ENCODE measurements at places on chromosomes 3 and 15.
A peak's percentile ranks its signal among the peaks of the same experiment; 100 is the strongest.

GRCh38 chr15:98969126-98969735 lies 38.4 kb downstream of the PGPEP1L start:
- DNase-seq = no peak

- DNase-seq = no peak
Measured at GRCh38 chr15:66462627-66463026, 34.9 kb downstream of the SNAPC5 start.

- no peak for DNase-seq
Measured at GRCh38 chr3:127420829-127421228, 133.0 kb upstream of the PRR20G start.

GRCh38 chr15:91376038-91376437 lies 276.0 kb downstream of the SV2B start:
- no peak for DNase-seq

DNA sequence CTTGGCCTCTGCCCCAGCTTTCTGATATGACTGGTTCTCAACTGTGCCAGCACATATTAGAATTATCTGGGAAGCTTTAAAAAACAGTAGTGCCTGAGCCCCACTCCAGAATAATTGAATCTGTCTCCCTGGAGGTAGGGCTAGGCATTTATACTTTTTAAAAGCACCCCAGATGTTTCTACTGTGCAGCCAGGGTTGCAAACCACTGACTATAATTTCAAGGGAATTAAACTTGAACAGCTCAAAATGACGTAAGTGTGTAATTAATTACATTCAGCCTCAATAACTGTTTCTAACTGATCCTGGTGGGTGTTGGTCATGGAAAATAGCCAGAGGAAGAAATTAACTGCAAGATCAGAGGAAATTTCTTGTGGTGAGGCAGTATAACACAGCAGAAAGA lies 4.4 kb upstream of the IRAK2 start:
- DNase-seq = no peak

- no peak for DNase-seq
Measured at GRCh38 chr15:86399041-86399954, 319.6 kb downstream of the AGBL1 start.

- no peak for DNase-seq
Measured at GRCh38 chr15:68808770-68809169, 11.9 kb downstream of the ANP32A start.

GRCh38 chr3:123416647-123417046 lies 32.2 kb downstream of the ADCY5 start:
- no peak for DNase-seq

DNA sequence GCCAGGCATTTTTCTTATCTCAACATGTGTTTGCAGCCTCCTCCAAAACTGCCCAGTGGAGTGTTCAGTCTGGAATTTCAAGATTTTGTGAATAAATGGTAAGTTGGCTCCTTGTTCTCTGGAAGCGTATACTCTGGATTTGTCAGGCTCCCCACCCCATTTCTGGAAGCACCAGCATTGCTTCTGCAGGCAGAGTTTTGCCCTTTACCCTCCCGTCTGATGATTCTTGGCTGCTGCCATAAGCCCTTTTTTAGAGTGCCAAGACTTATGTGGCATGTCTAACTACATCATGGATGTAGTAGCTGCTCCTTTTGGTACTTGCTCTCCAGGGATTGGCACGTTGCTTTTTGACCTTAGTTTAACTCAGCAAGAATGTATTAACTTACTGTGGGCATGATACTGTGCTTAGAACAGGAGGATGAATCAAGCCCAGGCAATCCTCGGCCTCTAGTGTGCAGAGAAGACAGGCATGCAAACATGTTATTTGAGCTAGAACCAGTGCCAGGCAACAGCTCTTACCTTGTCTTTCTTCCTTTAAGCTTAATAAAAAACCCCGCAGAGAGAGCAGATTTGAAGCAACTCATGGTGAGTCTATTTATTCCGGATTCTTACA lies 8.3 kb downstream of the SNAPC5 start:
- DNase-seq = no peak

- DNase-seq = no peak
Measured at GRCh38 chr15:96586901-96587300, 256.4 kb downstream of the NR2F2 start.

DNA sequence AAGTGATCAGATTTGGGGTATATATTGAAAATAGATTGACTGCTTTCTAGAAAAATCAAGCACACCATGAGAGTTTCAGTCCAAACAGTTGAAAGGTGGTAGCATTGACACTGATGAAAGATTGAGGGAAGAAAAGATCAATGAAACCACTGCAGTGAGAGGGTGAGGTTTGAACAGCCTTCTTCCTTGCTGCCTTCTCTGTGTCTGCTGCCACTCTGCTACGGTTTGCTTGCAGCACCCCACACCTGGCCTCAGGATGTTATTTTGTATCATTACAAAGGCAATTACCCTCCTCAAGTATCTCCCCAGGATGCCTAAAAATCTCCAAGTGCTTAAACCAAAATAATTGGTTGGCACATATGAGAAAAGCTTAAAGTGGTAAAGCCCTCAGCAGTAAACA lies 683.6 kb upstream of the ARPP21 start:
- no peak for DNase-seq

GRCh38 chr3:114456742-114457141 lies 162.9 kb downstream of the TIGIT start:
- DNase-seq = no peak

DNA sequence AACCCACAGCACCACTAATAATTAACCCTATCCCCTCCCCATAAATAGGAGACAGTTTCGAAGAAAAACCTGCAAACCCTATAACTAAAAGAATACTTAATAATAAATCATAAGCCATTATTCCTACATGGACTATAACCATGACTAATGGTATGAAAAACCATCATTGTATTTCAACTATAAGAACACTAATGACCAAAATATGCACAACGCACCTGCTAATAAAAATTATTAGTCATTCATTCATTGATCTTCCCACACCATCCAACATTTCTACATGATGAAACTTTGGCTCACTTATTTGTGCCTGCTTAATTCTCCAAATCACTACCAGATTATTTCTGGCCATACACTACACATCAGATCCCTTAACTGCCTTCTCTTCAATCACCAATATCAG lies 16.6 kb downstream of the AQP9 start:
- DNase-seq = no peak

DNA sequence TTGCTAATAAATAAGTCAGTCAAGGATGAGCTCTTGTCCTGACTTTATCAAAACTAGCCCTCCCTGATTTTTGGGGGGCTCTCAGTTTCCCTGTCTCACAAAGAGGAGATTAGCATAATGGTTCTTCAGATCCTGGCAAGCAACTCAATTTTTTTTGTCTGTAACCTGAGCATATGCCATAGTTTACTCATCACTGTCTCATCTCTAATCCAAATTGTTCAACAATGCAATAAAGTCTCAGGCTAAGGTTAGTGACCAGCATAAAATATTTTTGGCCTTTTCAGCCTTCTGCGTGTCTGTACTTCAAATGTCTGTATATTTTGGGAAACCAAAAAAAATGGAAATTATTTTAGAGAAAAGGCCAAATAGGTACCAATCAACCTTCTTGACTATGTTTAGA lies 465.6 kb upstream of the TPRG1 start:
- no peak for DNase-seq

DNA sequence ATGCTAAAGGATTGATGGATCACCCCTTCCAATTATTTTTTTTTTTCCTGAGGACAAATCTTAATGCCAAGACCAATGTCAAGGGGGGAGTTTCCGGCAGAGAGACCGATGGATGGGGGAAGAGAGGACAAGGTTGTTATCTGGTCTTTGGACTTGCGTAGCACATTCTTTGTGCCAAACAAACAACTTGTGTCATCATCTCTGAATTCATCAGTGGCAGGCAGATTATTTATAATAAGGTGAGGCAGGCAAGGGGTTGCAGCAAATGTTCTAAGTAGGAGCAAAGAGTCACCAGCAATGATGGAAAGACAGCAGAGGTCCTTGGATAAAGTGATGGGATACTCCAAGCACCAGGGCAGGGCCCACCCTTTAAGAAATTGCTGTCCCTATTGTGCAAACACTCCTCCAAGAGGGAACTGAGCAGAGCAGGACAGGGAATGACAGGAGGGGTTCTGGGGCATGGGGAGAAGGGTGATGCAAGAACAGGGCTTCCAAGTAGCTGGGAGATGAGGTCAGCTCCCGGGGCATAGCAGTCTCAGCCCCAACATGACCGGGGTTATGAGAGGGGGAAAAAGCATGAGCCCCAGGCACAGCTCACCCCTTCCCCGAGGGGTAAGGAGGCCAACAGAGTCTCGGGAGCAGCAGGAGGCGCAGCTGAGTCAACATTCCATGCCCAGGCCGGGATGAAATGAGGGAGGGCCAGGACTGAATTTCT lies 57.4 kb downstream of the ANXA2 start:
- DNase-seq = no peak

- peak; percentile 35 for DNase-seq
Measured at GRCh38 chr3:128497305-128498126, 4.5 kb upstream of the GATA2 start.

DNA sequence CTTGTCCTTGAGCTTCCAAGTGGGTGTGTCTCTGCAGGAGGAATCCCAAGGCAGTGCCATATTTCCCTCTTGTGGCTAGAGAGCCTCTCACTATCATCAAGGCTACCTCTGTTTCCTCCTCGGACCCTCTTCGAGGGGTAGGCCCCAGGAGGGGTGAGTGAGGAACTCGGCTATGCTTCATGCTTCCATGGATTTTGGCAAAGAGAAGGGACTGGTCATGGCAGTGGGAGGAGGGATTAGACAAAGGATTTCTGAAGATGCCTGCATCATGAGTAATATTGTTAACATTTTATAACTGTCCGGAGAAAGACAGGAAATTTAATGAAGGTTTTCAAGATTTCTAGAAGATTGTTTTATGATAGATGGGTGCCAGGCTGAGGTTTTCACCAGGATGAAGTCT lies 241.5 kb downstream of the CLSTN2 start:
- no peak for DNase-seq

- DNase-seq = no peak
Measured at GRCh38 chr3:38552364-38552763, 56.2 kb downstream of the EXOG start.

DNA sequence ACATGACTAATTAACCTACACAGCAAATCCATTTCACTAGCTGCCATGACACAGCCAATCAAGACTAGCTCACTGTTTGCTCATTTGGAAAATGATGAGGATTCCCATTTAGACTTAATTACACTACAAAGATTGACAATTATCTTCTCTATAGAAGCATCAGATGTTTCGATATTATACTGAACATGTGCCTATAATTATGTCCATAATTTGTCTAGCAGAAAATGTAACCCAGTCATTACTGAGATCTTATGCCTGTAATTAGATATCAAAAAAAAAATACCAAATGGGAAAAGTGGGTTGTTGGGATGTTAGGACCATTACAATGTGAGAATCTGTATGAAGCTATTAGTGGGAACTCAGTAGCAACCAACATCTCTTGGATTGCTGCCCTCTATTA lies 344.2 kb upstream of the MCTP2 start:
- no peak for DNase-seq

GRCh38 chr3:142019794-142020320 lies 129.5 kb downstream of the TFDP2 start:
- DNase-seq = no peak

DNA sequence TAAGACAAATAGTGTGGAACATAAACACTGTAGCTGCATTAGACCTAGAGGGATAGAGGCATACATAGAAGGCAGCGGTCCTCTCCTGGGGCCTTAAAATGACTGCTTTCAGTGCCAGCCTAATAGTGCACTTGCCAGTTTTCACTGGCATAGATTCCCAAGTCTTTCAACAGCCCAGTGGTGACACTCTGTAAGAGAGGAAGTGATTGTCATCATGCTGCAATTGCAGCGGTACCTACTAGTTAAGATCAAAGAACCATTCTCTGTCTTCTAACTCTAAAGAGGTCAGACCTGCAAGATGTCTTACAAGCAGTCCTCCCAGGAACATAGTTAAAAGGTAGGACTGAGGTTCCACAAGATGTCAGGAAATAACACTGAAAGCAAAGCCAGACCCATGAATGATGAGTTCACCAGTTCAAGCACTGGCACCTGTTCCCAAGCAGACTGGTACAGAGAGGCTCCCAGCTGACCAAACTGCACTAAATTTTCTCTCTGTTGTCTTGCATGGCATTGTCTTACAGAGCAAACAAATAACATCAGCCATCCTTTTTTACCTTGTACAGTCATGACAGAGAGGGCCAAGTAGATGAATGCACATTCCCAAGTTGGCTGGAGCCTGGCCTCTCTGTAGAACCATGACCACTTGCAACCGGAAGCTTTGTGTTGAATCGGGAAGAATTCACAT lies 100.5 kb upstream of the SKOR1 start:
- DNase-seq = no peak

DNA sequence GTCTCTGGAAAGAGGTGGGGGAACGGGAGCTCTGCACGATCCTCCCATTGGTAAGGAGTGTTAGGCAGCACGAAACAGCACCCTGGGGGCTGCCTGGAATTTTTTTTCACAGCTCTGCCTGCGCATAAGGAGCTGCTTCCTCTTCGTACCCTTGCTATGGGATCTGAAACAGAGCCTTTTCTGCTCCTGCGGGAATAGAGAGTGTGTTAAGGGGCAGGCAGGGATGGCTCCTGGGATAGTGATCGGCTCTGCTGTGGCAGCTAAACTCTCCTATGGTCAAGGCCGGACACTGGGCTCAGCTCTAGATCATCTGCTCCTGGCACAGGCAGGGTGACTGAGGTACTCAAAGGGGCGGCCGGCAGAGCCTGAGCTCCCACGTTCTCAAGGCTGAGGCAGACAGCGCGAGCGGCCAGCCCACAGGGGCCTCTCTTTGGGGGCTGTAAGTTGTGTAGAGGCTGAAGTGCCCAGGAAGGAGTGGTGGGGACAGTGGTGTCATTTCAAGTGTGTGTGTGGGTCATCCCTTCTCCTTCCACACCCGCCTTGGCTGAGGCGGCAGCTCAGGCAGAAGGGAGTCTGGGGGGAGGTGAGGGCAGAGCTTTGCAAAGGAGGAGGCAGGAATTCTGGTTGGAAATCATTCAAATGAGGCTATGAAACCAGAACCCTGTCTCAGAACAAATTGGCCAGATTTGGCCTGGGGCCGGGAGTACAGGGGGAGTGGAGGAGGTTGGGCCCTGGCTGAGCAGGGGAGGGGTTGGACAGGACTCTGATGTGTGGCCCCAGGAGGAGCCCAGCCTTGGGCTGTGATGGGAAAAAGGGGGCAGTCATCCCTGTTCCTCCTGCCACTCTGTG lies 31.0 kb downstream of the EPHB3 start:
- no peak for DNase-seq

DNA sequence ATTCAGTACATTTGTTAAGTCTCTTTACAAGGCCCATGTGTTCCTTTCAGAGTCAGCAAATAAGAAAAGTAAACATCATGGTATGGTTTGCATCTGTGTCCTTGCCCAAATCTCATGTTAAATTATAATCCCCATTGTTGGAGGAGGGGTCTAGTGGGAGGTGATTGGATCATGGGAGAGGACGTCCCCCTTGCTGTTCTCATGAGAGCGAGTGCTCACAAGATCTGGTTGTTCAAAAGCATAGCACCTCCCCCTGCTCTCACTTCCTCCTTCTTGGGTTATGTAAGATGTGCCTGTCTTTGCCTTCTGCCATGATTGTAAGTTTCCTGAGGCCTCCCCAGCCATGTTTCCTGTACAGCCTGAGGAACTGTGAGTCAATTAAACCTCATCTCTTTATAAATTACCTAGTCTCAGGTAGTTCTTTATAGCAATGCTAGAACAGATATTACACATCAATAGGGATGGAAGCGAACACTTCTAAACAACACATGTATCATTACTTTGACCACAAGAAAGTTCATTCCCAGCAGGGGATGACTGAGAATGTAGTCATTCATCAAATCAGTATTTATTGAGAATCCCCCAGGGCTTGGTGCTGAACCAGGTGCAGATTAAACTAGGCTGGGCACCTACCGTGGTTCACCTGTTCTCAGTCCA lies 4.1 kb downstream of the EFCAB12 start:
- no peak for DNase-seq

All from activated T-helper 1 cell treated with anti-CD3 and anti-CD28 coated beads, Interleukin-2, amount 50 U/mL, for 16 hours (primary cell).